CD4-positive, alpha-beta T cell treated with Interleukin-15 for 1 hour (primary cell): ENCODE measurements at places on chromosomes 7 and 10.

DNA sequence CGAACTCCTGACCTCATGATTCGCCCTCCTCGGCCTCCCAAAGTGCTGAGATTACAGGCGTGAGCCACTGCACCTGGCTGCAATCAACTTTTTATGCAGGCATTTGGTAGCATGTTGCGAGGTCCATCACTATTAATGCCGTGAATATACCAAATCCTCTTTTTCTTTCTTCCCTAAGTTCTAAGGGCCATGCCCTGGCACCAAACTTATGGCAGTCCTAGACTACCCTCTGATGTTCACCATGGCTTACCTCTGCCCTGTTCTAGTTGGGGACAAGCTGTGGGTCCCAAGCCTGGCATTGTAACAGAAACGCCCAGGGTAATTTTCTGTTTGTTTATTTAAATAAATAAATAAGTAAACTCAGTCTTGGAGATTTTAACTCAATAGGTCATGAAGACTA lies 13.3 kb downstream of the PRSS2 start:
- no peak for DNase-seq

DNA sequence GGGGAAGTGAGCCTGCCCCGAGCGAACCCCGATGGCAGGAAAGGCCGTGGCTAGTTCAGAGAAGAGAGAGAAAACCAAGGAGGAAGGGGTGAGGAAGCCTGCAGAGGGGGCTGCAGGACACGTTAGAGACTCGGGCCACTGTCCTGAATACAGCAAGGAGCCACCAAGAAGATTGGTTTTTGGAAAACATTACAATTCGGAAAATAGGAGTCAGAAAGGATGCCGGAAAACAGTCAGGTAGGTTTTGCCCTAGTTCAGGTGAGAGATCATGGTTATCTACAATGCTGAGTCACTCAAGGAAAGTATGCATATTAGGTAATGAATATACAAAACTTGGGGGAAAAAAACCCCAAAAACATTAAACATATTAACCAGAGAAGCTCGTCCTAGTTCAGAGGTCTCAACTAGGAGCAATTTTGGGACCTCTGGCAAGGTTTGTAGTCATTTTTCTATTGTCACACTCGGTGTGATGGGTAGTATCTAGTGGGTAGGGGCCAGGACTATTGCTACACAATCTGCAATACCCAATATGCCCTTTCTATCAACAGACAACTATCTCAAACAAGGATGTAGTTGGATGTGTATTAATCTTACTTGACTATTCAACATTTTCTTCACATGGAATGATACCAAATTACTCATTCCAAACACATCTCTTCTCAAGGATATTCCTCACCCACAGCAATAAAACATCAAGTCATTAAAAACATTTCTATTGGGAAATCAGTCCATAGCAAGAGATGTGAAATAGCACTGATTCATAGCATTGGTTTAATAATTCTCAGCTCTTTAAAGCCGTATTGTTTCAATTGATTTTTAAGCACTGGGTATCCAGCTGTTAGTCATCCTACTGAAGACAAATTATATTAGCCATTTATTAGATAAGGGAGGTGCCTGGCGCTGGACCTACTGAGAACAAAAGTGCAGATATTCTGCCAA lies 74.4 kb upstream of the RSU1 start:
- DNase-seq: peak; percentile 56

DNA sequence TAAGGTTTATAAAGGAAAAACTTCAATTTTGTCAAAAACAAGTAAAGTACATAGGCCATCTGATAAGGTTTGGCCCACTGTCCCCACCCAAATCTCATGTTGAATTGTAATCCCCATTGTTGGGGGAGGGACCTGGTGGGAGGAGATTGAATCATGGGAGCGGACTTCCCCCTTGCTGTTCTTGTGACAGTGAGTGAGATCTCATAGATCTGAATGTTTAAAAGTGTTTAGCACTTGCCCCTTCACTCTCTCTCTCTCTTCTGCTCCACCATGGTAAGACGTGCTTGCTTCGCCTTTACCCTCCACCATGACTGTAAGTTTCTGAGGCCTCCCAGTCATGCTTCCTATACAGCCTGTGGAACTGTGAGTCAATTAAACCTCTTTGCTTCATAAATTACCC lies 18.2 kb downstream of the MRPL32 start:
- DNase-seq: no peak

DNA sequence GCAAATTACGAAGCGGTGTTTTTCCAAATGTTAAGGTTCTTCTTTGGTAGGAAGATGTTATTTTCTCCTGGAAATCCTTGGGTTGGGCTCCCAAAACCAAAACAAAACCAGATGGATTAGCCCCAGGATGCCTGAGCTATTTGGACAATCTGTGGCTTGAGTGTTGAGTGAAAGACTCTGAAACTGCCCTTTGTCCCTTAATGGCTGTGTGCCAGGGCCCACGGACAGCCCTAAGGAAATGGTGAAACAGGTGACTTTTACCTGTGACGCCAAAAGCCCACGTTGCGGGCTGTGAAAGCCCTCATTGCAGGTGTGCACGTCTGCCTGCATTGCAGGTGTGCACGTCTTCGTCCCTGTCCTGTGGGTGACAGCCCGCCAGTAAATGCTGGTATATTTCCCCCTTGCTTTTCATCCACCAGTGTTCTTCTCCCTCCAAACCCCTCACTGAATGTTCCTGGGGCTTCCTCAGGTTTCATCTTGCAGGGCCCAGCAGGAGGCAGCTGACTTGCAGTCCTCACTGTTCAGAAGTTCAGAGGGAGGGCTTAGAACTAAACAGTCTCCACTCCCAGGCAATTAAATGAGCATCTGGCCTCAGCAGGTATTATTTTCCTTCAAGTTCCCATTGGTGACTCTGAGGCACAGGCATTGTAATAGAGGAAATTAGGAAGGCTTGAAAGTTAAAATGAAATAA lies 10.7 kb downstream of the PFKP start:
- DNase-seq: no peak

GRCh38 chr10:53315709-53316108 lies 543.1 kb upstream of the MBL2 start:
- no peak for DNase-seq

- DNase-seq: peak; percentile 94
These were observed at the start of gene ENKUR for GRCh38 chr10:25015828-25016375. Gene ENKUR, minus strand, starts transcription at chr10:25016158. Its CDS starts 222 bp downstream, at chr10:25015936.

- peak; percentile 84 for DNase-seq
These were observed 16.3 kb downstream of the ANKRD22 start for GRCh38 chr10:88835096-88835909.

DNA sequence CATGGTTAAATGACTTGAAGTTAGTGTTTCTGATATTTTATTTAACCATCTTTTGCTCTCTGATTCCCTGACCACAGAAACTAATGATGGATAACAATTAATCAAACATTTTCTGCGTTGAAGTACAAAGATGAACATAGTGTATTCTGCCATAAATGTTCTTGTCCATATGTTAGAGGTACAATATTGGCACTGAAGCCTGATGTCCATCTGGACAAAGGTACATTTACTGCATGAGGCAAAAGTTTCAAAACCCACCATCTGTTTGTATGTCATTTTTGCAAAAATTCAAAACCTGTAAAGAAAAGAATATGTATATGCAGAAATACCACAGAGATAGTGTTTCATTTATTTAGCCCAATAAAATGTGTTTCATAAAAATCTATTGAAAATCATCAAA lies 861.5 kb downstream of the ANKRD7 start:
- DNase-seq: no peak

DNA sequence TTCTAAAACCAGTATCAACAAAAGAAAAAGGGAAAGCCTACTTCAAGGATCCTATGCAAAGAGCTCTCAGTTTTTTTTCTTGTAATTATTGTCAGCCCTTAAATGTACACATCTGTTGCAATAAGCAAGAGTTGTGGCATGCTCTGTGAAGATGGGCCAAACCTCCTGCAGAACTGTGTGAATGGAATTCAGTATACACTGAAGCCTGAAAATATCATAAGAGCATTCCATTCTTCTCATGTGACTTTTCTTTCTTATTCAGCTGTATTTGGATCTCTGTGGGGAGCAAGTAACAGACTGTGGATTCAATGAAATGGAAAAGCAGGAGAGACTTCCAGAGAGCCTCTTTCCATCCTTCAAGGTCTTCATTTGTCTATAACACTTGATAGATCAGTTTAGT lies 130.7 kb downstream of the SAMD9 start:
- DNase-seq: no peak

- peak; percentile 13 for DNase-seq
These were observed 4.9 kb downstream of the OPN4 start for GRCh38 chr10:86659161-86659691.

- no peak for DNase-seq
These were observed 147.8 kb downstream of the ADCY1 start for GRCh38 chr7:45721686-45722598.

DNA sequence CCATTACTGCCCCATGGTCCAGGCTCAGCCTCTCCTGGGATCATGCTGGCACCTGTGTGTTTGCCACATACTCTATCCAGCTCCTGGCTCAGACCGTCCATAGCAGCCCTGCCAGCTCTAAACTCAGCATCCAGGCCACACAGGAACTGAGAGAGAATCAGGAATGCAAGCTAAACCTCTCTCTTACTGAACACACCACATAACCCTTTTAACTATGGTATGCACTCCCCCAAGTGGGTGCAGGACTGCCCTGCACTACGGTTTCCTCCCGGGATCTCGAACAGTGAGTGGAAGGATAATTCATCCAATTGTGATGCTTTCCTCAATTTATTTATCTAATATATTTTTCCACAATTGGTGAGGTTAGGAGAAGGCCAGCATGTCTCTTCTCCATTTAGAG lies 17.1 kb upstream of the ZNF800 start:
- DNase-seq: no peak

DNA sequence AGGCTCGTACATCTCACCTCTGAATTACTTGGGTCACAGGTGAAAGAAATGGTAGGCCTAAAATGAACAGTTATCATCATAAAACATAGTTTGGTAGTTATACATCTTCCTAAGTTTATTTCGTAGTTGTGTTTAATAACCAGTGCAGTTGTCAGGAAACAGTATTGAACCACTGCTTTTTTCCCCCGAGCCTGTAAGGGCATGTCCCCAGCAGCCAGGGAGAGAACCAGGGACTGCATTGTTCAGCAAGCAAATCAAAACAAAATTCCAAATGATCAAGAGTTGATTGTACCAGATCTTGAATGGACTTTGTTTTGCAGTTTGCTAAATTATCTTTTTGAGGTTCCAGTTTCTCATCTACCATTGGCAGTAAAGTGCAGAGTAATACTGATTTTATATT lies 2.4 kb downstream of the EIF4H start:
- no peak for DNase-seq

DNA sequence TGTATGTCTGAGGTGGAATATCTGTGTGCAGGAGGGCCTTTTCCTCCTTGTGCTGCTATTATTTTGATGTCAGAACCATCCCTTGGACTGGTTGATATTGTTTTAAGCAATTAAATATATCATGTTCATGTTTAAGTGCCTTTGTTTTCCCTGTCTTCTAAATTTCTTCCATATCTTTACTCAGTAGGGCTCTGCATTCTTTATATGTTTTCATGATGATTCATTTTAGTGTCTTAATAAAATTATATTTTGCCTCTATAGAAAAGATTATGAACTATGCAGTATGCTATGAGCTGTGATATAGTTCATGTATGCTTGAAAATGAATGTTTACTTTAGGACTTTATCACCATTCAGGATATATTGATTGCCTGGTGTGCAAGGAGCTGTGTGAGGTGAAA lies 34.8 kb downstream of the AHR start:
- no peak for DNase-seq

DNA sequence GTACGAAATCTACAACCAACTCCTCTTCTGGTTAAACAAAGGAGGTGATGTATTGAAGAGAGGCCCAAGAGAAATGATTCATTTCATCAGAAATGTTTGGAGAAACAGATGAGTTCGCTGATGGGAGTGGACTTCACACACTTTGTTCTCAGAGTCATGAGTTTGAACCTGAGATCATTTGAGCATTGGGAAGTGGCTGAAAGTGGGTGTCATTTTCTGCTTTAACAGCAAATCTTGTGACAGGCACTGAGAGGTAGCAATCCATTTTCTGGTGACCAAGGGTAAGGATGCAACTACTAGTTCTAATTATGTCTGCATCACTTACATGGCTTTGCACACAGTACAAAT lies 51.4 kb downstream of the RBM20 start:
- DNase-seq: no peak

DNA sequence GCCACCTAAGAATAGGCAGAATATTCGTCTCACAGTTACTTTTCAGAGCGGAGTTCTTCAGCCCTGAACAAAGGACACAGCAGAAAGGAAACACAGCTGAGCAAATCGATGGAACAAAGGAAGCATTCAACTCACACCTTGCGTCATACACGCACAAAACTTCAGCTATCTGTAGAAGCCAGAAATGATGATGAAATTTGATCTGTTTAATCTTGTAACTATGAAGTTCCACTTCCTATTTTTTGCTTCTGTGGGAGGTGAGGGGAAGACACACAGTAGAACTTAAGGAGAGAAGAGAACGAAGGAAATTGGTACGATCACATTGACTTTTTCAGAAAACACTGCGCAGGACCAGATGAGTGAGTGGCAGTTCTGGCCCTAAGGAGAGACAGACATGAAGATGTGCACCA lies 26.2 kb downstream of the FAM171A1 start:
- no peak for DNase-seq

- peak; percentile 62 for DNase-seq
These were observed 46.1 kb downstream of the PTPRN2 start for GRCh38 chr7:158541346-158542010.

- DNase-seq: no peak
These were observed 91.5 kb downstream of the JAZF1 start for GRCh38 chr7:28088901-28089714.

DNA sequence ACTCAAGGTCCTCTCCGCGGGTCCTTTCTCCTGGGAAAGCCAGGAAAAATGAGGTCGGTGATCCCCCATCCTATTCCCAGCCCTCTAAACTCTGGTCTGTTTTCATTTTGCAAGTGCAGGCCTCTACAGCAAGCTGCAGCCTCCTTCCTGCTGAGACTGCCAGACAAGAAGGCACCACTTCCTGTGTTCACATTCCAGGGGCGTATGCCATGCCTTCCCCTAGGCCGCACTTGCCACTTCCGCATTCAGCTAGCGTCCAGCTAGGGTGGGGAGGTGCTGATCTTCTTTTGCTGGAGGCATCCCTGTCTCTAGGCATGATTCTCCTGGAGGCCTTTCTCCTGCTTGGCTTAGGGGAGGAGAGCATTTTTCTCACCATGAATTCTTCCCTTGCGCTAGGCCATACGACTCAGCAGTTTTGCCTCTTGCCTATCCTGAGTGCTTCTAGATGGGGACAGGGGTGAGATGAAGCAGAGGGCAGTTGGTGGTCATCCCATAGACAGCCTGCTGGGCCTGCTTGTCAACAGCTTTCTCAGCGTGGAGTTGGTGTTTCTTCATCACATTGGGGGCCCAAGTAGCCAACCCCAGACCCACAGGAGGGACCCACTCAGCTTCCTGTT lies 328.9 kb downstream of the RPS24 start:
- DNase-seq: peak; percentile 23

- no peak for DNase-seq
These were observed 142.9 kb upstream of the PFKP start for GRCh38 chr10:2924431-2924830.

- DNase-seq: peak; percentile 71
These were observed 2.4 kb downstream of the CDK6 start for GRCh38 chr7:92833766-92834506.

- DNase-seq: peak; percentile 44
These were observed 55.2 kb upstream of the GSDME start for GRCh38 chr7:24812305-24812945.
